ENCODE measurements at places on chromosomes 5 and 9.

DNA sequence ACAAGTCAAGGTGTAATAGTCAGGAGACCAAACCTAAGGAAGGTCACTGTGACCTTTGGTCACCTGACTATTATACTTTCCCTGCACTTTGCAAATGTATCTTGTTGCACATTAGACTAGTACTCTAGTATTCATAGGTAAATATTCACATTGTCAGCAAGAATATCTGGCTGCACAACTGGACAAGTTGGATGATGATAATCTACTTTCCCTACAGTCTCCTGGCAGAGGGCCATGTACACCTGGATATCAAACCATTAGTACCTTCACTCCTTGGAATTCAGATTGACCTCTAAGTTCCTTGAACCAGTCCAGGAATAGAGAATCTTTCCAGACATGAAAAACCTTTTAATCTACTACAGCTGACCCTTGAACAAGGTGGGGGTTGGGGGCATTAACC, 344.8 kb downstream of the DEPDC1B start:
- H3K36me3 ChIP-seq = no peaks in the 10 kb centered on the region
- no peak for DNase-seq
- no peaks in the 10 kb centered on the region for H3K4me1 ChIP-seq
- no peak overlapping the region for H3K27ac ChIP-seq

GRCh38 chr9:113564498-113565237, 101.1 kb downstream of the RGS3 start:
- H3K4me3 ChIP-seq = peak overlapping the region; percentile 21
- H3K27ac ChIP-seq = peak overlapping the region; percentile 90
- H3K4me1 ChIP-seq = peaks cover 26% of the 10 kb centered on the region
- H3K36me3 ChIP-seq = no peaks in the 10 kb centered on the region
- peak; percentile 81 for DNase-seq

GRCh38 chr9:19999491-20000057, 210.7 kb upstream of the SLC24A2 start:
- no peak overlapping the region for H3K4me3 ChIP-seq
- DNase-seq = peak; percentile 71
- no peaks in the 10 kb centered on the region for H3K36me3 ChIP-seq
- no peak overlapping the region for H3K27ac ChIP-seq
- no peaks in the 10 kb centered on the region for H3K27me3 ChIP-seq
- H3K4me1 ChIP-seq = no peaks in the 10 kb centered on the region

DNA sequence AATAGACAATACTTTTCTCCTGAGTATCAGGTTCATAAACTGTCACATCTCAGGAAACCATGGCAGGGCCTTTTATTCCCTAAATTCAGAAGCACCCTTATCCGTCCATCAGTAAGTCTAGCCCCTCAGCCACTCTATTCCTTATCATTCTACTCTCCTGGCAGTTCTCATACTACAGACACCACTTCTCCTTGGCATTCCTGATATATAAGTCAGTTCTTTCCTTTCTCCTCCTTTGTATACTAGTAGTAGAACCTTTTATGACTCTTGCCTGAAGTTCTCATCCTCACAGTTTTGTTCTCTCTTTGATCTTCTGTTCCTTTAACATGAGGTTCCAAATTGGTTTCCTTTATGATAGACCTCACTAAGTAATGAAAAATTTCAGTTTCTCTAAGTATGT, 29.3 kb downstream of the GRAMD2B start:
- DNase-seq = no peak
- peaks cover 14% of the 10 kb centered on the region for H3K4me1 ChIP-seq
- H3K27ac ChIP-seq = no peak overlapping the region
- no peaks in the 10 kb centered on the region for H3K27me3 ChIP-seq
- no peak overlapping the region for H3K4me3 ChIP-seq

DNA sequence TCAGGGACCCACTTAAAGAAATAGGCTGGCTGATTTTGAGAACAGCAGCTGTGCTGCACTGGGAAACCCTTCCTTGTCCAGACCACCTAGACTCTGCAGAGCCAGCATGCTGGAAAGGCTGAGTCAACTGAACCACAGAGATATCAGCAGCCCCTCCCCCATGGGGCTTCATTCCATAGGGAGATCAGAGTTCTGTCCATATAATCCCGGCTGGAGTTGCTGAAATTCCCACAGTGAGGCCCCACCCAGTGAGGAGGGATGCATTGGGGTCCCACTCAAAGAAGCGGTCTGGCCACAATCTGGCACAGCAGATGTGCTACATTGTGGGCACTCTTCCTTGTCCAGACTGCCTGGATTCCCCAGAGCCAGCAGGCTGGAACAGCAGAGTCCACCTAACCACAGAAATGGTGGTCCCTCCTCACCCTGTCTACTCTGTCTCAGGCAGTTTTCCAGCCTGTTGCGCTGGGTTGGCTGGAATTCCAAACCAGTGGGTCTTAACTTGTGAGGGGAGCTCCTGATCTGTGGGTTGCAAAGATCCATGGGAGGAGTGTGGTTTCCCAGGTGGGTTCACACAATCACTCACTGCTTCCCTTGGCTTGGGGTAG, 127.1 kb downstream of the RNF180 start:
- H3K27me3 ChIP-seq = no peaks in the 10 kb centered on the region
- no peak overlapping the region for H3K27ac ChIP-seq
- no peaks in the 10 kb centered on the region for H3K4me1 ChIP-seq
- H3K36me3 ChIP-seq = no peaks in the 10 kb centered on the region
- H3K4me3 ChIP-seq = no peak overlapping the region

GRCh38 chr5:135511761-135512575, 23.8 kb downstream of the NEUROG1 start:
- no peak overlapping the region for H3K4me3 ChIP-seq
- peaks cover 7% of the 10 kb centered on the region for H3K4me1 ChIP-seq
- H3K27ac ChIP-seq = no peak overlapping the region
- no peaks in the 10 kb centered on the region for H3K36me3 ChIP-seq
- DNase-seq = no peak

DNA sequence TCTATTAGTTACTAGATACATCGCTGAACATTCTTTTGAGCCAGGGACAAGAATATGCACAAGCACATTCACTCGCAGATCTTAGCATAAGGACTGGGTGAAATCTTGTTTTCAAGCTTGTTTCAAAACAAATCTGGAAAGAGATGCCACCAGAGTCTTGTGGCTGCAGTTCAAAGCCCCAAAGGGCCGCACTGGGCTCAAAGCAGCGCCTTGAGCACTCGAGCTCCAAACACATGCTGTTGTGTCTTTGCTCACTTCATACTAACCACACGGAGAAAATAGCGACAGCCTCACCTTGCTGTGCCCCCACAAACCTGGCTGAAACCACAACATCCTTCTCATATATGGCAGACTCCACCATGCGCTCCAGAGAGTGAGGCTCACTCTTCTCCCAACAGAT, 34.2 kb upstream of the IL7R start:
- H3K36me3 ChIP-seq = no peaks in the 10 kb centered on the region
- DNase-seq = no peak
- no peaks in the 10 kb centered on the region for H3K27me3 ChIP-seq
- H3K4me3 ChIP-seq = no peak overlapping the region

DNA sequence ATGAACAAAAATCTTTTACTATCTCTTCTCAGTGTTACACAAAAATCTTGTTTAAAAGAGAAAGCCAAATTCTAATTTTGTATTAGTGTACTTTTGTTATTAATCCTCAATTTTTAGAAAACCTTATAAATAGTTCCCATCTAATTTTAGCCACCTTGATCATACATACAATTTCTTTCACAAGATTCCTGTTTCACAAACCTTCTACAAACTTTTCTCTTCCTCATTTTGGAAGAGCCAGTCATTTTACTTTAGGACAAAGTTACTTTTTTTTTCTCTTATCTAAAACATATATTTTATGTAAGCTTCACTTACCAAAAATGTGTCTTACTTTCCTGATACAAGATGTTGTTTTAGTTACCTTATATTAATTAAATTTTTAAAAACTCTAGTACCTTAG, 161.3 kb downstream of the YIPF5 start:
- H3K27me3 ChIP-seq = no peaks in the 10 kb centered on the region
- DNase-seq = no peak
- no peaks in the 10 kb centered on the region for H3K36me3 ChIP-seq
- H3K4me3 ChIP-seq = no peak overlapping the region

DNA sequence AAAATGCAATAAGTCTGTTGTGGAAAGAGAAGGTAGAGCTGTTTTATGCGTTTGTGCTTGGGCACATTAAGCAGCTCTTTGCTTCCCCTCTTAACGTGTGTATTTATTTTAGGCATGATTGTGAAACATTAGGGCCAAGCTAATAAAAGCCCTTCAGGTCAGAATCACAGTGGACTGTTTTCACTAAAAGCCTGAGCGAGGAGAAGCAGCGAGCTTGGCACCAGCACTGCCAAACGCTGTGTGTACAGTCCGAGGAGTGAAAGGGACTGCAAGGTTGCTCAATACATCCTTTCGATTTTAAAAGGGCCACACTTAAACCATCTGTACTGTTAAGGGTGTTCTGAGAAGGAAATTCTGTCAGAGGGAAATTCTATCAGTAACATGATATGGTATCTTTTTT, 107.2 kb upstream of the CKMT2 start:
- no peaks in the 10 kb centered on the region for H3K4me1 ChIP-seq
- DNase-seq = no peak
- H3K36me3 ChIP-seq = no peaks in the 10 kb centered on the region
- no peak overlapping the region for H3K4me3 ChIP-seq

GRCh38 chr5:127650022-127650421, 1.1 kb downstream of the CTXN3 start:
- no peak overlapping the region for H3K4me3 ChIP-seq
- peaks cover 25% of the 10 kb centered on the region for H3K4me1 ChIP-seq
- no peaks in the 10 kb centered on the region for H3K27me3 ChIP-seq
- no peaks in the 10 kb centered on the region for H3K36me3 ChIP-seq
- peak overlapping the region; percentile 18 for H3K27ac ChIP-seq

- no peaks in the 10 kb centered on the region for H3K27me3 ChIP-seq
- DNase-seq = no peak
- H3K4me1 ChIP-seq = peaks cover 4% of the 10 kb centered on the region
- H3K27ac ChIP-seq = no peak overlapping the region
- H3K36me3 ChIP-seq = no peaks in the 10 kb centered on the region
Measured at GRCh38 chr9:120735415-120736126, 21.3 kb upstream of the MEGF9 start.

GRCh38 chr5:110161162-110161561, 471.4 kb downstream of the MAN2A1 start:
- H3K36me3 ChIP-seq = no peaks in the 10 kb centered on the region
- H3K27ac ChIP-seq = no peak overlapping the region
- H3K4me3 ChIP-seq = no peak overlapping the region
- no peaks in the 10 kb centered on the region for H3K4me1 ChIP-seq
- no peak for DNase-seq

DNA sequence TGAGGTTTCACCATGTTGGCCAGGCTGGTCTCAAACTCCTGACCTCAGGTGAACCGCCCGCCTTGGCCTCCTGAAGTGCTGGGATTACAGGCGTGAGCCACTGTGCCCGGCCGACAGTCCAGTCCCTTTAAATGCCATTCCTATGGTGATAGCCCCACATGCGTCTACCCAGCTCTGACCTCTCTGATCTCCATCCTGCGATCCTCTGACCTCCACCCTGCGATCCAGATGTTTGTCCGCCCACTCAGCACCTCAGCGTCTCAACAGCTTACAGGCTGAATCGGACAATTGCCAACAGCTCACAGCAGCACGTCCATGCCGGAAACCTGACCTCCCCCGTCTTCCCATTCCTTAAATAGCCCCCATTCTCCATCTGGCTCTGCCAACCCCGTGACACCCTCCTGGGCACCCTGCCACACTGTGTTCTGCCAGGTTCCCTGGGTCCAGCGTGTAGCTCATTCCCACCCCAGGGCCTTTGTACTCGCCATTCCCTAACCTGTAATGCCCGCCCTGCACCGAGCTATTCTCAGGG, 44.0 kb upstream of the RNU6ATAC start:
- H3K4me3 ChIP-seq = no peak overlapping the region
- H3K27ac ChIP-seq = no peak overlapping the region
- H3K4me1 ChIP-seq = peaks cover under 1% of the 10 kb centered on the region
- H3K27me3 ChIP-seq = no peaks in the 10 kb centered on the region
- DNase-seq = peak; percentile 68
- H3K36me3 ChIP-seq = no peaks in the 10 kb centered on the region

GRCh38 chr5:2906302-2907090, 155.0 kb upstream of the IRX2 start:
- H3K27ac ChIP-seq = no peak overlapping the region
- H3K36me3 ChIP-seq = no peaks in the 10 kb centered on the region
- no peaks in the 10 kb centered on the region for H3K27me3 ChIP-seq

DNA sequence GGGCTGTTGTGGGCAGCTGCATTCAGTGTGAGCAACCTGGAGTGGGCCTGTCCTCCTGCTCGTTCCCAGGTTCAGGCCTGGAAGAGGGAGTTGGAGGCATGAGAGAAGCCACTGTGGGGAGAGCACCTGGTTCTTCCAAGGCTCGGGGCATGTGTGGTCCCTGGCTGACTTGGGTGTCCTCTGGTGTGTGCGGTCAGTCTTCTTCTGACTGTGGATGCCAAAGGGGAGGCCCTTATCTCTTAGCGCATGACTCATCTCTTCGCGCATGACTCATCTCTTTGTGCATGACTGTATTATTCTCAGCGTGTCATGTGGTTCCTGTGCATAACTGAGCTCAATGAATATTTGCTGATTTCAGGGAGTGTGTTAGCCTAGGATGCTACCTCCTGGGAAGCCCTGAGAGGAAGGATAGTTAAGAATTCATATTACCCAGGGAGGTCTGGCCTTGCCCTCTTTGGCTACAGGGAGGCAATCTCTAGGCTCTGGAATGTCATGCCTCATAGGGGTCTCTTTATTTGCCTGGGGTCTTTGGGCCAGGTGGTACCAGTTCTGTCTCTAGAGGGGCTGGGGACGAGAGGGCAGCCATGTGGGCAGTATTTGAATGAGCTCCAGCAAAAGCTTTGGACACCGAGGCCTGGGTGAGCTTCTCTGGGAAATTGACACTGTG, 188.7 kb downstream of the HSPA4 start:
- no peak overlapping the region for H3K4me3 ChIP-seq
- H3K36me3 ChIP-seq = no peaks in the 10 kb centered on the region
- H3K27ac ChIP-seq = no peak overlapping the region
- no peaks in the 10 kb centered on the region for H3K27me3 ChIP-seq
- no peaks in the 10 kb centered on the region for H3K4me1 ChIP-seq

DNA sequence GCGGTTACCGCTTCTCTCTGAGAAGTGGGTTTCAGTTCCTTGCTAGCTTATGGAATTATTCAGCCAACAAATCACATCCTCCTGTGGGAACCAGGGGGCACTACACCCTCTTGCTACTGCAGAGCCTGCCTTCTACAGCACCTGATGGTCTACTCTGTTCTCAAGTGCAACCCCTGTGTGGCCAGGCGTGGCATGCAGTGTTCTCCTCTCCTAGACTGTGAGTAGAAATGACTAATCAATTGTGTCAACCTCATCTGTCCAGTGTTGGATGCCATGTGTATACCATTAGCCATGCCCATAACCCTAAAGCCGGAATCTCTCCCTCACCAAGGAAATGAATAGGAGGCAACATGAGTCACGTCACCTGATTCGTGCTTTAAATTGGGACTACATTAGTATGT, 117.2 kb upstream of the LIFR start:
- H3K36me3 ChIP-seq = no peaks in the 10 kb centered on the region
- DNase-seq = no peak
- no peaks in the 10 kb centered on the region for H3K27me3 ChIP-seq

All from cardiac muscle cell (in vitro differentiated cells and primary cell).